ENCODE measurements at places on chromosomes 6 and 20. TPM values are rescaled to one million over a fixed set of nuclear protein-coding genes. Genes with fewer than 3 reads are reported as not detected.

DNA sequence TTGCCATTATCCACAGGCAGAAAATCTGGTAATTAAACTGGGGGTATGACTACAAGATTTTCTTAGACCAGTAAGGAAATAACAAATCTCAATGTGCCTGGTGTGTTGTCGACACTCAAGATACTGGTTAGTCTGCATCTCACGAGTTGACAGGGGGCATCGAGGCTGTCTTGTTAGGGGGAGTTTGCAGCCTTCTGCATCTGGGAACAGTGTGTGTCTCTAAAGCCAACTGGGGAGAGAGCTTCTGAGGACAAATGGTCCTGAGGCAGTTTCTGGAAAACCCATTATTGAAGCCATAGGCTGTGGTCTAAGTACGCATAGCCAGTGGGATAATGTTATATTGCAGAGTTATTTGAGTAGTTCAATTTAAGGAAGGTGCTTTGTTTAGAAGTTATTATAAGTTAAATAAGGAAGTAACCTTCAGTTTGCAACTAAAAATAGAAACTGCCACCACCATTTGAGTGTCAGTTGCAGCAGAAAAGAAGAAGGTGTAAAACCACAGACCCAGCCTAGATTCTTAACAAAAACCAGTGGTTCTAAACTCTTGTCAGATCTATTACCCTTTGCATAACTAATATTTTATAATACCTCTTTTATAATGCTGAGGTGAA lies 15.4 kb upstream of the MAPK13 start:
- DNase-seq = no peak

ANKEF1 gene
- total RNA-seq = 5.2 TPM

COL21A1 gene
- total RNA-seq = 18.6 TPM

AGER gene
- total RNA-seq = 0.26 TPM

All from bronchial epithelial cell (primary cell).